ENCODE measurements at places on chromosomes 13 and 19. TPM values are rescaled to one million over a fixed set of nuclear protein-coding genes. Genes with fewer than 3 reads are reported as not detected.

GRCh38 chr19:41299755-41300089 is 10.2 kb upstream of the CCDC97 start:
- no peak for DNase-seq

C19orf47 gene
- 29.1 TPM for total RNA-seq

GRCh38 chr13:102452836-102453235 is 51.0 kb upstream of the FGF14 start:
- no peak for DNase-seq

GAPDHS gene
- total RNA-seq: not detected

DNA sequence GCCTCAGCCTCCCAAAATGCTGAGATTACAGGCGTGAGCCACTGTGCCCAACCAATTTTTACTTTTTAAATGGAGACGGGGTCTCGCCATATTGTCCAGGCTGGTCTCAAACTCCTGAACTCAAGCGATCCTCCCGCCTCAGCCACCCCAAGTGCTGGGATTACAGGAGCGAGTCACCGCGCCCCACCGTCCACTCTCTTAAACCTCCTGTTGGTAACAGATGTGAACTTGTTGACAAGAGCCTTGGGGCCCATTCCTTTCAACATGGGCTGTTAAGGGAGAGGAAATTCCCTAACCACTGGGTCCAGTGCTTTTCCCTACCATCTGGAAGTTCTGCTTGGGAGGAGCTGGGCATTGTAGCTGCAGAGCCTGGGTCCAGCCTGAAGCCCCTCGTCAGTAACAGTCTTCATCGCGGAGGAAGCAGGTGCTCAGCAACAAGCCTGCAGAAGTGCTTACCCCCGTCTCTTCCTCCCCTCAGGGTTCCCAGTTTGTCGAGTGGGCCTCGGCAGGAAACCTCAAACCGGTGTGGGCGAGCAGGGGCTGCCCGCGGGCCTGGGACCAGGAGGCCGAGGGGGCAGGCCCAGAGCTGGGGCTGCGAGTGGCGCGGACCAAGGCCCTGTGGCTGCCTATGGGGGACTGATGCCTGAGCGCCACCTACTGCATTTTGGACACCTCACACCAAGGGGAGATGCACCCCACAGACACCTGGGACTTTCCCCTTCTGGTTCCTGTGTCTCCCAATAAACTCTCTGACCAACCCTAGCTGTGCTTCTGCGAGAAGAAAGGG is 4.0 kb upstream of the FLT3LG start:
- DNase-seq: peak; percentile 84

AP1M2 gene
- total RNA-seq: 0.21 TPM

GRCh38 chr13:47519626-47520025 is 481.4 kb downstream of the SUCLA2 start:
- DNase-seq: no peak
